ENCODE measurements at places on chromosomes 3 and 15. TPM values are rescaled to one million over a fixed set of nuclear protein-coding genes. Genes with fewer than 3 reads are reported as not detected.

GRCh38 chr3:53046171-53047170, 598 bp upstream of the SFMBT1 start:
- no peaks in the 10 kb centered on the region for H3K36me3 ChIP-seq
- H3K4me1 ChIP-seq, result no peaks in the 10 kb centered on the region
- peak overlapping the region; percentile 93 for H3K4me3 ChIP-seq
- peak; percentile 11 for DNase-seq
- no peak overlapping the region for H3K27ac ChIP-seq
- peaks cover 20% of the 10 kb centered on the region for H3K27me3 ChIP-seq

The CCR3 gene
- not detected for total RNA-seq

The ADAMTS17 gene
- 0.28 TPM for total RNA-seq

DNA sequence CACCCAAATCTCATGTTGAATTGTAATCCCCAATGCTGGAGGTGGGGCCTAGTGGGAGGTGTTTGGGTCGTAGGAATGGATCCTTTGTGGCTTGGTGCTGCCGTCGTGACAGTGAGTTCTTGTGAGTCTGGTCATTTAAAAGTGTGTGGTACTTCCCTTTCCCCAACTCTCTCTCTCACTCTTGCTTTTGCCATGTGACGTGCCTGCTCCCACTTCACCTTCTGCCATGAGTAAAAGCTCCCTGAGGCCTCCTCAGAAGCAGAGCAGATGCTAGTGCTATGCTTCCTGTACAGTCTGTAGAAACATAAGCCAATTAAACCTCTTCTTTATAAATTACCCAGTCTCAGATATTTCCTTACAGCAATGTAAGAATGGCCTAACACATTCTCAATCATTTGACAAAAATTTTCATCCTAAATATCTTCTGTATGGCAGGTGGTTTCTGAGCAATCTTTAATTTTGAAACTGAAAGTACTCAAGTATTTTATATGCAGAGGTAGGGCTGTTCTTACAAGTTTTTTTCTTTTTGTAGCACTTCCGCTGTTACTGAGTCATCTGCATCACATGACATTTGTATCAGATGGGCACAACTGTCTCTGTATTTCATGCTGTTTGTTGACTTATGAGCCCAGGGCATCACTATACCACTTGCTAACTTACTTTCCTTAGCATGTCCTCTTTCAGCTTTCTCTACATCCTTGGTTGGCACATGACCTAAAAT, 8.8 kb downstream of the RPL39L start:
- no peaks in the 10 kb centered on the region for H3K27me3 ChIP-seq
- H3K4me1 ChIP-seq, result 0 out of 2 replicates have a peak, but pooled peaks cover 2% of the 10 kb centered on the region
- DNase-seq, result peak; percentile 62
- H3K27ac ChIP-seq, result no peak overlapping the region

DNA sequence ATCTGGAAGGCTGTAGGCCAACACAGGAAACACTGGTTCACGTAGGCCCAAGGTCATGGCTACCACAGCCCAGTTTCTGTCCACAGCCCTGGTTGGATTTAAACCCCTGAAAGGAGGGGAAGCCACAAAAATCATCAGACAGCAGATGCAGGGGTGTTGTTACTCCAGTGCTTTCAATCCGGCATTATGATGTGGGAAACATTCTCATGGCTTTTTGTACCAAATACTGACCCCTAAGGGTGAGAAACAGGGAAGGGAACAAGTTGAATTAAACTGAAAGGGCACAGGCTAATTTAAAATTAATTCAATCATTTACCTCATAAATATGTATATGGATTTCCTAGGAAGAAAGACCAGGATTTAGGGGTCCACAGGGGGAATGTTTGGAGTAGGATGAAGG, 375.6 kb downstream of the CTNNB1 start:
- H3K4me3 ChIP-seq, result no peak overlapping the region
- no peak for DNase-seq
- no peaks in the 10 kb centered on the region for H3K36me3 ChIP-seq
- no peak overlapping the region for H3K27ac ChIP-seq
- H3K27me3 ChIP-seq, result no peaks in the 10 kb centered on the region

- no peaks in the 10 kb centered on the region for H3K27me3 ChIP-seq
- peak; percentile 92 for DNase-seq
- H3K4me3 ChIP-seq, result no peak overlapping the region
- H3K27ac ChIP-seq, result peak overlapping the region; percentile 2
These were observed 56.3 kb upstream of the TMCO5A start for GRCh38 chr15:37877851-37878741.

GRCh38 chr3:161339517-161340500, 31.5 kb downstream of the SPTSSB start:
- no peaks in the 10 kb centered on the region for H3K27me3 ChIP-seq
- H3K36me3 ChIP-seq, result no peaks in the 10 kb centered on the region
- no peak for DNase-seq
- H3K4me3 ChIP-seq, result no peak overlapping the region
- no peak overlapping the region for H3K27ac ChIP-seq
- no peaks in the 10 kb centered on the region for H3K4me1 ChIP-seq

The TERC gene
- 57.0 TPM for total RNA-seq

The FBXL2 gene
- total RNA-seq, result 15.6 TPM

DNA sequence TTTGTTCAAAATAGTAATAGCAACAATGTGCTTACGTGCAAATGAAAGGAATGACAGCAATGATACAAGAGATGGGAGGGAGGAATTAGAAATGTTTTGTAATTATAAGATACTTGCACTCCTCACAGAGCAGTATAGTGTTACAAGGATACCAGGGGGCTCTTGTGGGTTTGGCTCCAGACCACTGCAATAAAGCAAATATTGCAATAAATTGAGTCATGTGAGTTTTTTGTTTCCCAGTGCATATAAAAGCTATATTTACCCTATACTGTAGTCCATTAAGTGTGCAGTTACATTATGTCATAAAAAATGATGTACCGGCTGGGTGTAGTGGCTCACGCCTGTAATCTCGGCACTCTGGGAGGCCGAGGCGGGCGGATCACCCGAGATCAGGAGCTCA, 864.3 kb downstream of the NSUN3 start:
- no peaks in the 10 kb centered on the region for H3K27me3 ChIP-seq
- no peak overlapping the region for H3K27ac ChIP-seq
- H3K36me3 ChIP-seq, result no peaks in the 10 kb centered on the region
- no peaks in the 10 kb centered on the region for H3K4me1 ChIP-seq
- no peak for DNase-seq
- H3K4me3 ChIP-seq, result no peak overlapping the region

- H3K27ac ChIP-seq, result no peak overlapping the region
- DNase-seq, result peak; percentile 49
- H3K4me3 ChIP-seq, result no peak overlapping the region
- H3K27me3 ChIP-seq, result peaks cover 6% of the 10 kb centered on the region
- H3K36me3 ChIP-seq, result no peaks in the 10 kb centered on the region
These were observed 20.0 kb upstream of the PLCL2 start for GRCh38 chr3:16864610-16865313.

DNA sequence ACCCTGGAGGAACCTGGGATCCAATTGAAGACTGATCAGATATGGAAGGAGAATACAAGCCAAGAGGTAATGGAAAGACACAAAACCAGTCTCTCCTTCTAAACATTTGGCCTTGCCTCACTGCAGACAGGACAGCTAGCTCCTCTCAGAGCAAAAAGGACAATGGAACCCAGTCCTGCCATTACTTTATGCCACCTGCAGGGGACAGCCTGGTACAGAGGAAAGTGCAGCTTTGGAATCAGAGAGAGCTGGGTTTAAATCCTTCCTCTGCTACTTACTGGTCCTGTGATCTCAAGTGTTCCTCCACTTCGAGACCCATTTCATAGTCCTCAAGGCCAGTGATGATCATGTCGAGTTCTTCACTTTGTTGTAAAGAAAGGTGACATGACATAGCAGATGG, 159.4 kb upstream of the SMAD3 start:
- no peaks in the 10 kb centered on the region for H3K27me3 ChIP-seq
- H3K4me3 ChIP-seq, result no peak overlapping the region
- H3K27ac ChIP-seq, result no peak overlapping the region
- no peak for DNase-seq
- peaks cover 15% of the 10 kb centered on the region for H3K4me1 ChIP-seq
- H3K36me3 ChIP-seq, result no peaks in the 10 kb centered on the region

GRCh38 chr3:81695302-81695701, 66.1 kb downstream of the GBE1 start:
- no peaks in the 10 kb centered on the region for H3K27me3 ChIP-seq
- no peak for DNase-seq
- no peaks in the 10 kb centered on the region for H3K4me1 ChIP-seq
- no peak overlapping the region for H3K27ac ChIP-seq

The NR2E3 gene
- total RNA-seq, result under 0.01 TPM

- no peaks in the 10 kb centered on the region for H3K36me3 ChIP-seq
- no peak for DNase-seq
- peaks cover 5% of the 10 kb centered on the region for H3K4me1 ChIP-seq
- no peak overlapping the region for H3K27ac ChIP-seq
These were observed 48.7 kb upstream of the DYNC1LI1 start for GRCh38 chr3:32619395-32619794.

The RSRC1 gene
- total RNA-seq, result 41.8 TPM

DNA sequence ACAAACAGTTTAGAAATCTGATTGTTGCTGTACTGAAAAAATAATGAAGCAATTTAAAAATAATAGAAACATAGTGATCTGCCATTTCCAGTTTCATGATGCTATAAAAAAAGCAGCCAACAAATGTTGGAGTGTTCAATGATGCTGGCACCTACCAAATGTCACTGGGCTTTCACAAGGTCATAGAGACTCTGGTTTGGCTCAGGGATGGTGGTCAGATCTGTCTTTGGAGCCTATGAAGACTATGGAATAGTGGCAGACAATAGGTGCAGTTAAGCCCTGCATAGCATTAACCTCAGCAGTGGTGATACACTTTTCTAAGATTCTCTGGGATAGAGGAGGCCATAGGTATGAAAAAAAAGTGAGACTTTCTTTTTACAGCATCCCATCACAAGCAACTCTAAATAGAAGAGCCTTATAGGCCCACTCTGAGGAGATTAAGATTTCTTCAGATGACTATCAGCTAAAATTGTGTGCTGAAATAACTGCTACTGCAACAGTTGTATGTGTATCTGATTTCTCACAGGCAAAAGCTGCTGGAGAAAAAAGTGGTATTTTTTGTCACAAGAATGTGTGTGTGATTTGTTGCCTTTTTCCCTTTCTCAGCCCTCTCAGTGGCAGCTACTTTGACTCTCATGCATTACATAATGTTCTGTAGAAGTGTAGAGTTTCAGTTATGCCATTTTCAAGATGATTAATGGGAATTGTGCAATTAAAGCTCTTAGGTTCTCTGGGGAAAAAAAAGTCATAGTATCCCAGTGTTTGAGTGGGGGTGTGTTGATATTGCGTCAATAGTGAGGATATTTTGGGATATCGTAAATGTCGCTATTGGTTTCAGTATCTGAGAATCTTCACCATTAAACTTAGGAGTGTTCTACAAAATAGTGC, 137.4 kb downstream of the MBNL1 start:
- H3K4me1 ChIP-seq, result peaks cover 11% of the 10 kb centered on the region
- peak; percentile 87 for DNase-seq
- no peak overlapping the region for H3K4me3 ChIP-seq
- H3K36me3 ChIP-seq, result no peaks in the 10 kb centered on the region
- no peaks in the 10 kb centered on the region for H3K27me3 ChIP-seq
- peak overlapping the region; percentile 49 for H3K27ac ChIP-seq

GRCh38 chr15:57376696-57377477, 582 bp downstream of the CGNL1 start:
- peak overlapping the region; percentile 32 for H3K4me3 ChIP-seq
- DNase-seq, result peak; percentile 4
- H3K27me3 ChIP-seq, result peaks cover 68% of the 10 kb centered on the region
- peaks cover 3% of the 10 kb centered on the region for H3K4me1 ChIP-seq
- no peak overlapping the region for H3K27ac ChIP-seq

DNA sequence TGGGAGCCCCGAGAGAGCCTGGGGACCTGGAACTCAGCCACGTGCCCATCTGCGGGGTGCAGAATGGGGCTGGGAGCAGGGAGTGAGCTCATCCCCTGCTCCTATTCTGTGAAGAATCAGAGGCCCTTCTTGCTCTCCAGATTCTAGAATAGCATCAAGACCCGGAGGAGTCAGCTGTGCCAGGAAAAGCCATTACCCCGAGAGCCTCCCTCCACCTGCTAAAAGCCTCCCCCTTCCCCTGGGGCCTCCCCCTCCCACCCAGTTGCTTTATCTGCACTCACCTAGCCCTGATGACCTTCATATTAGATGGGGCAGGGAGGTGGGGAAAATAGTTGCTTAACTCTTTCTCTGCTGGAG, 23.1 kb downstream of the CCDC33 start:
- DNase-seq, result no peak
- no peaks in the 10 kb centered on the region for H3K36me3 ChIP-seq
- no peaks in the 10 kb centered on the region for H3K4me1 ChIP-seq
- H3K27me3 ChIP-seq, result peaks cover 83% of the 10 kb centered on the region
- no peak overlapping the region for H3K4me3 ChIP-seq

GRCh38 chr3:195065864-195066185, 205.1 kb downstream of the XXYLT1 start:
- H3K4me1 ChIP-seq, result 0 out of 2 replicates have a peak, but pooled peaks cover 2% of the 10 kb centered on the region
- no peak overlapping the region for H3K27ac ChIP-seq
- no peak overlapping the region for H3K4me3 ChIP-seq
- no peak for DNase-seq
- H3K36me3 ChIP-seq, result peaks cover 8% of the 10 kb centered on the region

GRCh38 chr3:159881828-159882309, 106.8 kb upstream of the IL12A start:
- H3K27me3 ChIP-seq, result no peaks in the 10 kb centered on the region
- no peak for DNase-seq
- H3K4me3 ChIP-seq, result no peak overlapping the region
- H3K27ac ChIP-seq, result no peak overlapping the region
- H3K36me3 ChIP-seq, result peaks cover 2% of the 10 kb centered on the region
- H3K4me1 ChIP-seq, result peaks cover 17% of the 10 kb centered on the region

DNA sequence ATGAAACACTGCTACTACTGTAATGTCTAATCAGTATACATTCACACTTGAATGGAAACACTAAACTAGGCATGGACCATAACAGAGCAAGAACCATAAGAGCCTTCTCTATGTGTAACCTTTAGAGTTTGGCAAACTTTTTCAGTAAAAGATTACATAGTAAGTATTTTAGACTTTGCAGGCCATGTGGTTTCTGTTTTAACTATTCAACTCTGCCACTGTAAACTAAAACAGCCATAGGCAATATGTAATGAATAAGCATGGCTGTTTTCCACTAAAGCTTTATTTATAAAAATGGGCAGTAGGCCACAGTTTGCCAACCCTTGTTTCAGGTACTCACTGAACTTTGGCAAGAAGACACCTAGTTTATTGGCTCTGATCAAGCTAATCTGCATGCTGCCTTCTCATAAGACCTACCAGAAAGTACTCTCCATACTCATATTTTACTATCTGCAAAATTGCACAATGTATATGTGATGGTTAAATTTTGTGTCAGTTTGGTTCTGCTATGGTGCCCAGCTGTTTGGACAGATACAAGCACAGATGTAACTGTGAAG, 46.0 kb downstream of the UACA start:
- DNase-seq, result peak; percentile 42
- peaks cover 4% of the 10 kb centered on the region for H3K36me3 ChIP-seq
- peak overlapping the region; percentile 29 for H3K27ac ChIP-seq
- no peak overlapping the region for H3K4me3 ChIP-seq

DNA sequence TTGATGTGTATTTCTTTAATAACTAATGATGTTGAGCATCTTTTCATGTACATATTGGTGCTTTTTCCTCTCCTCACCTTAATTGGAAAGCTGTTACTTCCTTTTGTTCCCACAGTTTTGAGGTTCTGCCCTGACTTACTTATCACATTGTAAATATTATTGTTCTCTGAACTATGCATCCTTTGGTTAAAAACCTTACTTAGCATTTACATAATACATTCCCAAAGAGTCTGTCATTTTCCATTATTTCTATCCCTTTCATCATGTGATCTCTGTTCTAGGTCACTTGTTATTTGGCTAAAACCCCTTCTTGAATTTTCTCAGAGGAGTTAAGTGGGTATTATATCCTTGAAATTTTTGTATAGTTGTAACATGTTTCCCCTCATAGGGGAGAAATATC, 33.0 kb downstream of the SLC12A6 start:
- H3K4me3 ChIP-seq, result no peak overlapping the region
- H3K36me3 ChIP-seq, result no peaks in the 10 kb centered on the region
- no peak overlapping the region for H3K27ac ChIP-seq

GRCh38 chr3:112133626-112134334, 732 bp upstream of the GCSAM start:
- no peak overlapping the region for H3K4me3 ChIP-seq
- H3K36me3 ChIP-seq, result no peaks in the 10 kb centered on the region

All from IMR-90 (cell line).